ENCODE measurements at places on chromosomes 4 and X. TPM values are rescaled to one million over a fixed set of nuclear protein-coding genes. Genes with fewer than 3 reads are reported as not detected.

GRCh38 chr4:17103231-17103630 lies 204.8 kb upstream of the LDB2 start:
- peak; percentile 57 for DNase-seq

- no peak for DNase-seq
Measured at GRCh38 chr4:62455871-62456270, 1255.7 kb downstream of the ADGRL3 start.

DNA sequence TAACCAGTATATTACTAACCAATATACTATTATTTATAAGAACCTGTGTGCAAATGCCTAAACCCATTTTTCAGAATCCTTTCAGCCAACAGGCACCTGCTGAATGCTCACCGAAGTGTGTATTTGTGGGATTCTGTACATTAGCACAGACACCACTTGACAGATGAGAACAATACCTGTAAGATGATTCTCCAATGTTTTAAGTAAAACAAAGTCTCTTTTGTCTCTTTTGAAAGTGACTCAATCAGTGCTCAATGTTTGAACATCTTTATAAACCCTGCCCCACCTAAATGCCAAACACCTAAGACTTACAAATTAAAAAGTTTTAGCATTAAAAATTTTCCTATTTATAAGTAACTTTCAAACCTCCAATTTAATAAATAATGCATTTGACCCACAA lies 763 bp downstream of the ASB9 start:
- no peak for DNase-seq

DNA sequence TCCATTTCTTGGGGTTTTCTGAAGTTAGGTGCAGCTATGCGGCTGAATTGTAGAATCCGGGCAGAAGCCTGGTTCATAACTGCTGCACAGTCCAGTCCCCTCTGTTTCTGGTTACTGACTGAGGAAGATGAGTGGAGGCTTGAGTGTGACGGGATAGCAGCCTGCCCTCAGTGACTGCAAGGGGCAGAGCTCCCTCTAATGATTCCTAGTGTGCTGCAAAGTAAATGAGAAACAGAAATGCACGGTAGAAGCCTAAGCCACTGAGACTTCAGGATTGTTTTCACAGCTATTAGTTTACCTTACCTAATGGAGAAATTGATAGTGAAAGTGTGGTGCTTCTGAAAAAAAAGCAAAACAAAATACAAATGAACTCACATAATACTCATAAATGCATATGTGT lies 189.2 kb downstream of the GPM6A start:
- DNase-seq = no peak

DNA sequence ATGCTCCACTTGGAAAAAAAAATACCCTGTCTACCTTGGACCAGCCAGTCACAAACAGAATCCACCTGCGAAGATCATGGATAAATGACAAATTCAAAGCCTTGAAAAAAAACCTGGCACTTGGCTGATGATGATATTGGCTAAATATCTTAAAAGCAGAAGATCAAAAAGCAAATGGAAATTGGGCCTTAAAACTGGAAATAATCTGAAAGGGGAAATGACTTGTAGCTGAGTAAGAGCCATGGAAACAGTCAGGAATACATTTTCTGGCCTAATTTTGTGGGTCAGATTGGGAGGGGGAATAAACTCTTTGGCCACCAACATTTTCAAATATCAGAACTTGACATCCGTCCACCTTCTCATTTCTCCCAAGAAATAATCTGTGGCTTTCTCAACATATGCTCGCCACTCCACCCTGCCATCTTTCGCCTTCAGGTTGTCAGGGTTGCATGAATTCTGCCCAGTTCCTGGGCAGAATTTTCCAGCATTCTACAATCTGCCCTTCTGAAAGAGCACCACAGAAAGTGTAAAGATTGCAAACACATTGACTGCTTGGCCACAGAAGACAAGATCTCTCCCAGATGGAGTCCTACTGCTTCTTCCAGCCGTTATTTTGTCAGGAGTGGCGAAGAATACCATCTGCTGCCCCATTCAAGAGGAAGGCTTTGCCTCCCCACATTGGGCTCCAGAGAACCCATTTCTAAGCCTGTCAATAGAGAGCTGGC lies 1.7 kb upstream of the NDP start:
- no peak for DNase-seq

- DNase-seq = no peak
Measured at GRCh38 chr4:120901731-120902130, 20.8 kb downstream of the PRDM5 start.

DNA sequence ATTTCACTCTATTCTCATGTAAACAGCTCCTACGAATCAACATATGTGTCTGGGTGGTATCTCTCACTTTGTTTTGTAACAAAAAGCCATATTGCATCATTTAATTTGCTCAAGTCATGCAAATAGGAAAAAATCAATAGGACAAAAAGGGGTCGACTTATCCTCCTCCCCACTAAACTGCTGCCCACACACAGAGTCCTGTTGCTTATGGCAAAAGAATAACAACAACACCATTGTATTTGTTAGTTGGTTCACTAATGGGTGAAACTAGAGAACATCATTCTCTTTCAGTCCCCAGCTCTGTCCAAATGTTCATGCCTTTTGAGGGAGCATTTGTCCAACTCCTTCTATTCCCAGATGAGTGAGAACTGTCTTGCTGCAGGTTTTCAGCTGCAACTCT lies 2.1 kb downstream of the HHIP start:
- DNase-seq = no peak

DNA sequence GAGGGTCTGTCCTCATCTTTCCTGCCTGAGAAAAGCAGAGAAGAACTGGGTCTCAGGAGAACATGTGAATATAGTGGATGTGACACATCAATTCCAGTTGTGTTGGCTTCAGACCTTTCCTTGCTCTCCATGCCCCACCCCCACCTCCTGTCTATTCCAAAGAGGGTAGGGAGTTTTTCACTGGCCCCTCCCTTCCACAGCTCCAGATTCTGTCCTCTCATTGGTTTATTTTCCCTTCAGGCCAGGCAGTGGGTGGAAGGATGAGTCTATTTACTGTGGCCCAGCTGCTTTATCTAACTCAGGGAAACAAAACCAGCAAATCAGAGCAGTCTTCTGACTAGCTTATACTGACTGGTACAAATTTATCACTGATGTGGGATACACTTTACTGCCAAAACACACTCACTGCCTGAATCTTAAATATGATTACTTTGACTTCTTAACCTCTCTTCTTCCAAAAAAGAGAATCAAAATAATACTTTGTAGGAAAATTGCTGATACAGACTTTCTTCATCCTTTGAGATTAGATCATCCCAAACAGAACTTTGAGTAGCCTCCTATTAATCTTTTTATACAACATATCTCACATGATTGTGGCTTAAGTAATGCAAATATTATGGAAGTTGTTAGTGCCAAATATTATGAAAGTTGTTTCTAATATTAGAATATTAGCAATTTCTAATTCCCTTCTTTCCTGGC lies 221.2 kb downstream of the MID1 start:
- no peak for DNase-seq

DNA sequence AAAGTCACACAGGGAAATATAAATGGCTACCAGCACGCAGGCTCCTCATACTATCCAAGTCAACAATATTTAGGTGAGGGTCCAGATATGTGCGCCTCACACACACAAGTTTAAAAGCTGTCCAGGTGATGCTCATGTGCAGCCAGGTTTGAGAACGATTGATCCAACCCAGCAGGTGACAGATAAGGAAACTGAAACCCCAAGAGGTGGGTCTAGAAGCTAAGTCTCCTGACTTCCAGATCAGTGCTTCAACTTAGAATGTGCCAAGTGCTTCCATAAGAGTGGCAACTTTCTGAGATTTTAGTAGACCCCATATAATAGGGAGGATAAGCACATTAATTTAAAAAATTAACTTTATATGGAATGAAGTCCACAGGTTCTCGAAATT lies 54.4 kb upstream of the NAP1L5 start:
- no peak for DNase-seq

- DNase-seq = no peak
Measured at GRCh38 chr4:28369499-28369898, 1508.9 kb downstream of the STIM2 start.

- DNase-seq = no peak
Measured at GRCh38 chr4:76699751-76700310, 198.1 kb downstream of the SOWAHB start.

- no peak for DNase-seq
Measured at GRCh38 chr4:183624548-183624947, 34.4 kb downstream of the RWDD4 start.

GRCh38 chrX:94977986-94978385 lies 1304.0 kb downstream of the FAM133A start:
- DNase-seq = no peak

DNA sequence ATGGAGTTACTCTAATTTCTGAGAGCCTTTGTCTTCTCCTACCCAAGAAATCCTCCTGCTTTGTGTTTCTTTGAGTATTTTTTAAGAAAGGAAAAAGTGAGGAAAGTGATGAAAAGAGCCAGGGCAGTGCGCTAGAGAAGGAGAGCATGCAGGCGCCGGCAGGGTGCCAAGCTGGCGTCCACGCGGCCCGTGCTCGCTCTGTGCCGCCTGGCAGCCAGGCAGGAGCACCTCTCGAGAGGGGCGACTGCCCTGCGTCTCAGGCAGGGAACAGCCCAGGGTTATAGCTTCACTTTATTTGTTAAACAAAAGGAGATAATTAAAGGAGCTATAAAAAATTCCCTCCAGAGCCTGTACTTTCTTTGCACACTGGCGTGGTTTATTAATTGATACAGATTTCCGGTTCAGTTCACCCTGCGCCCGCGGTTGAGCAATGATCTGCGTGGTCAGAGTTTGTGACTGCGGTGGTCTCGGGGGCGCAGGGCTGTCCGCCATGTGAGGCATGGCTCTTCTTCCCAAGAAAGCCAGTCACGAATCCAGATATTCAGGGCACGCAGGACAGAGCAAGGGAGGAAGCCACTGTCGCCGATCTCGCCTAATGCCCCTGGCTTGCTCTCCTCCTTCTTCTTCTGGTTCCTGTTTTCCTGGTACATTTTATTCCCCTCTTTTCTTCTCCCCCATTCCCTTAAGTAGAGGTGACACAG lies 110.8 kb upstream of the PAQR3 start:
- no peak for DNase-seq

- DNase-seq = no peak
Measured at GRCh38 chr4:43690116-43690515, 758.5 kb downstream of the KCTD8 start.

GRCh38 chr4:10380735-10381134 lies 76.5 kb downstream of the ZNF518B start:
- DNase-seq = no peak

DNA sequence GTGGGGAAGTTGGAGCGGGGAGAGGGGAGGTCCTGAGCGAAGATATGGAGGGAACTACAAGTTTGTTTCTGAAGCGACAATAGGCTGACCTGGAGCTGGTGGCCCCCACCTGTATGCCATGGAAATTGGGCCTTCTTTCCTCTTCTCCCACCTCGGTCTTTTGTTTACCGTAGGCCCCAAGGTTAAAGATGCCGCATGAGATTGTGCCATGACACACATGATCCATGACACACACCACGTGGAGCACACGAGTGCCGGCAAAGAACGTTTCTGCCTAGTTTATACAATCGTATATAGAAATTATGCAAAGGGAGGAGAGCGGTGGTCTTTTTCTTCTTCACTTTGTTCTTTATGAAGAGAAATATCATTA lies 408 bp downstream of the TMEM33 start:
- DNase-seq = no peak

- DNase-seq = no peak
Measured at GRCh38 chr4:71187404-71188155, 151.2 kb upstream of the SLC4A4 start.

DNA sequence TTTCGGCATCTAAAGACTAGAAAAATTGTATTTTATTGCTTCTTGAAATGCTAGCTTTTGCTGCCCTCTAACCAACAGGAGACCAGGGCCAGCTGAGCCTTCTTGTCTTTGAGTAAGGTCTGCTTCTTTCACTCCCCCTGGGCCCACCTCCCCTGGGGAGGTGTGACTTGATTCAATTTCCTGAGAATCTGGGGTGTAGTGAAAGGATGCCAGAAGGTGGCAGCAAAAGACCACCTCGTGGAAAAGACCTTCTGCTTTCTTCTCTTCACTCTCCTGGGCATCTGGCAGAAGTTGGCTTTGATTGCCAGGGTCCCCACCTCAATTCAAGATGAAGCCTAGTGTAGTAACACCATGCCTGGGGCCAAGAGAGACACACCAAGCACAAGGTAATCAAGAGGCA lies 96.5 kb upstream of the MAOA start:
- DNase-seq = no peak

GRCh38 chr4:52926196-52926974 lies 64.3 kb downstream of the RASL11B start:
- DNase-seq = no peak

DNA sequence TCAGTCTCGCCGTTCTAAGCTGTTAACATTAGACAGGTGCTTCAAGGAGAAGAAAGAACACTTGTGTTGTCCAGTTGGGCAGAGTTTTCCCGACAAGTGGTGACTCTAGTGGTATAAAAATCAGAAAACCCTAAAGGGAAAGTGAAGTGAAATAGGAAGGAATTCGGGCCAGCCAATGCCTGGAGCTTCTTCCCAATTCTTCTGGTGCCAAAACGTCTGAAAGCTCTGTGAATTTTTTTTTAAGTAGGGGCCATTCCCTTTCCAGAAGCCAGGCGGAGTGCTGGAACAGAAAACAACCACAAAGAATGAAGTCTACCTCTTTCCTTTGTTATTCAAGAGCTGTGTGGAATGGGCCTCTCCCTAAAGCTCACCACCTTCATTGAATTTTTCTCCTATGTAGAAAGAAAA lies 43.1 kb upstream of the PPARGC1A start:
- no peak for DNase-seq

The SEC31A gene
- polyA plus RNA-seq = 451 TPM

The ZFP92 gene
- 0.36 TPM for polyA plus RNA-seq

The NHSL2 gene
- 7.9 TPM for polyA plus RNA-seq

The SLITRK2 gene
- polyA plus RNA-seq = not detected

The EDA gene
- 0.06 TPM for polyA plus RNA-seq

The MMRN1 gene
- polyA plus RNA-seq = not detected

The PABPC1L2B gene
- not detected for polyA plus RNA-seq

The XAGE3 gene
- not detected for polyA plus RNA-seq

The ACOX3 gene
- polyA plus RNA-seq = 6.8 TPM

The FRMPD3 gene
- 0.02 TPM for polyA plus RNA-seq

The ZAR1 gene
- polyA plus RNA-seq = not detected

The AR gene
- 13.9 TPM for polyA plus RNA-seq

The PASD1 gene
- not detected for polyA plus RNA-seq

The NDP gene
- not detected for polyA plus RNA-seq
